ENCODE measurements at places on chromosomes 2 and 18.

DNA sequence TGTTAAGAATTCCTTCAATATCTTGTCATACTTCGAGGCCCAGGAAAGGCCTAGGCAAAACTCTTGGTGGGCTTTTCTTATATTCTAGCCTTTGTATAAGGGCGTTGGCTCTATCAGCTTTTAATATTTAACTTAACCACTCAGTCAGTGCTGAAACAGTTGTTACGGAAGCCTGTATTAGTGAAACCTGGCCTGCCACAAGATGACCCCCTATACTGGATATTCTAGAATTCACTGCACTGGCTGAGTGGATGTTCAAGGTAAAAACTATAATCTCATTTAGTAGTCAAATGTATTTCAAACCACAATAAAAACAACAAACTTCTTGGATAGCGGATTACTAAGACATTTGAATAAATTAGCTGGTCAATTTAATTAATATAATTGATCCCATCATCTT, 91.7 kb upstream of the HNMT start:
- DNase-seq = no peak

- DNase-seq = no peak
Observed at GRCh38 chr18:65544701-65545100, 206.1 kb upstream of the CDH7 start.

GRCh38 chr18:59072727-59073421, 66.8 kb upstream of the SEC11C start:
- no peak for DNase-seq

DNA sequence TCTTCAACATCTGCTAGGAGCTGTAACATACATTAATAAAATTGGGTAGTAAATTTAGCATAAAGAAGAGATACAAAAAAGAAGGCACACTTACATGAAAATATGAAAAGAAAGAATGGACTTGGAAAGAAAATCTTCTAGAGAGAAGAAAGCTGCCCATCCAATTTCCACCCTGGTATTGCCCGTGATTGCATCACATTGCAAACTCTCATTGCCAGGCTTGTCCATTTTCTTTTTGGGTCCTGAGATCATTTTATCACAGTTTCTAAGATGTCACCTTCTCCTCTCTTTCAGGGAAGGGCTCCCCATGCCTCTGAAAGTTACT, 321.5 kb downstream of the RND3 start:
- DNase-seq = no peak

GRCh38 chr2:43018179-43019024, 208.0 kb downstream of the ZFP36L2 start:
- no peak for DNase-seq
